ENCODE measurements at places on chromosomes 13 and 19.
A peak's percentile ranks its signal among the peaks of the same experiment; 100 is the strongest.

DNA sequence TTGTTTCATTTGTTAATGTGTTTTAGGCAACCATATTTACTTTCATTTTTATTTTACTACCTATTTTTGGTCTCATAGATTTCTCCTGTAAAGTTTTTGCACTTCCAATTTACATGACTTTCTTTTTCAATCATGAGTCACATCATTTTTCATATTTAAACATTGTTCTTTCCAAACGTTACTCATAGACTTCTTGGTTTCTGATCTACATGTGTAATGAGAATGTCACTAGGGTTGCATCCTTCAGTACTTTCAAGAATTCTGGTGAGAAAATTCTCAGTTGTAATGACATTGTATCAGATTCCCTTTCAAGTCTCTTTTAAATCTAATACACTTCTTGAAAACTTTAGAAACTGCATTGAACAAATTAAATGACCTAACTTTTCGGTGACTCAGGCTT is 991.7 kb downstream of the EFNB2 start:
- DNase-seq: no peak

- no peak for DNase-seq
These were observed 1.2 kb upstream of the PNMA8A start for GRCh38 chr19:46472592-46472991.

- no peak for DNase-seq
These were observed 14.2 kb downstream of the ZAR1L start for GRCh38 chr13:32300920-32301319.

GRCh38 chr13:44104969-44105368 is 225.3 kb downstream of the LACC1 start:
- DNase-seq: no peak

DNA sequence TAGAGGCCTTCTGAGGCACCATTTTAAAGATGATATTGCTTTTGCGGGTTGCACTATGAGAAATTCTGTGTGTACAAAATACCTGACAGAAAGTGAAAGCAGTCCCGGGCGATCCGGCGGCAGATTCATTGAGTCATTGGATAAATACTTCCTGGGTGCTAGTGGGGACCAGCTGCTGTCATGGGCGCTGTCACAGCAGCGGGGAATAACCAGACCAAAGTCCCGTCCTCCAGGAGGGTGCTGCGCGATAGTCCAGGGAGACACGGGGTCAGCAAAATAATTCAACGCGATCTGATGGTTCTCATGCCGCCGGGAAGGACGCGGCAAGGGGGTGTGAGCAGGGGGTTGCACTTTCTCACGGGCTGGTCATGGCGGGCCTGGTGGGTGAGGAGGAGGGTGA is 13.5 kb downstream of the ZFR2 start:
- DNase-seq: no peak

DNA sequence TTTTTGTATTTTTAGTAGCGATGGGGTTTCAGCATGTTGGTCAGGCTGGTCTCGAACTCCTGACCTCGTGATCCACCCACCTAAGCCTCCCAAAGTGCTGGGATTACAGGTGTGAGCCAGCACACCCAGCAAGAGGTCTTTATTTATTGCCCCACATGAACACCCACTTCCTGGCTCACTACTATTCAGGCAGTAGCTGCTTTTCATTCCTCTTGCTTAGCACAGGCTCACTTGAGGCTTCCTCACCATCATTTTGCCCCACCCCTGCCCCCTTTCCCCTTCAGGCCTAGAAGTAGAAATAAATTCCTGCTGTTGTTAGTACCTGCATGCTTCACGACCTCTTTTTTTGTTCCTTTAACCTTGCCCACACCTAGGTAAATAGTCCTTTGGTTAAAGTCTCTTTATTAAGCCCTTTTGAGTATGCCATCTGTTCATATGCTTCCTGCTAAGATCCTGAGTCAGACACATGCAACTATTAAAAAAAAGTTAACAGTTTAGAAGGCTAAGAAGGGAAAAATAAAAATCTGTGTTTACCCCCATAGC is 33.5 kb upstream of the ITM2B start:
- no peak for DNase-seq

- no peak for DNase-seq
These were observed 7.6 kb downstream of the EHD2 start for GRCh38 chr19:47720669-47721422.

GRCh38 chr19:45693106-45693788 is 781 bp downstream of the QPCTL start:
- peak; percentile 89 for DNase-seq

- DNase-seq: no peak
These were observed 17.5 kb downstream of the DDX39A start for GRCh38 chr19:14401468-14402195.

DNA sequence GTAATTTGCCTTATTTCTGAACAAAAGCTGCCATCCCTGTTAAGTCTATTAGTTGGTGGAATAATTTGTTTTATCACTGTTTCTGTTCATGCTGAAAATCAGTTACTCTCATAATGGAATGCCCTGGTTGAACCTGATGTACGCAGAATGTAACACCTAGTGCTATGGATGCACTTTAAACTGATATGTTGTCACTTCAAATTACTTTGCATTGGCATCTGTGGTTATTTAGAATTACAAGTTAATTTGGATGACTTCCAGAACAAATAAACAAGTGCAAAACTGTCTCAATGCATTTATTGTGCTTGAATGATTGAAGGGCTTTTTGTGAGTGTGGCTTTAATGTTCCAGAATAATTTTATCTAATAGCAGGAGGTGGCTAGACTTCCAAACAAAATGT is 368.2 kb upstream of the SLITRK5 start:
- no peak for DNase-seq

DNA sequence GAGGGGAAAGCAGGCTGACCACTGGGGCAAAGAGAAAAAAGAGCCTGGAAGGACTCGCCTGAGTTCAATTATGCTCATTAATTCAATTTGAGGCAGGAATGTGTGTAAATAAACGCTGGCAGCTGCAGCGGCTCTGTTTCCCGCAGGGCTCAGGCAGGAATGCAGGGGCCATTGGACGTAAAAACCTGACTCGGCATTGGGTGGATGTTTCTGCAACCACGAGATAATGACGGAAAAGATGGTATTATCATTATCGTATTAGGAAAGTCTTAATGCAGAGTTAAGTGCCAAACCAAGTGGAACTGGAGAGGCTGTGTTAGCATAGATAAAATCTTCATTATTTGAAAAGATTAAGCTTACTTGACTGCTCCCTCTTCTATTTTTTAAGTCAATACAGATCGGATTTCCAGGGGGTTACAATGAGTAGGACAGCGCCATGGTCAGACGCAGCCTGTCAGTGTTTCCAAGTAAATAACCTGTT is 169.8 kb downstream of the SHISA2 start:
- DNase-seq: no peak

DNA sequence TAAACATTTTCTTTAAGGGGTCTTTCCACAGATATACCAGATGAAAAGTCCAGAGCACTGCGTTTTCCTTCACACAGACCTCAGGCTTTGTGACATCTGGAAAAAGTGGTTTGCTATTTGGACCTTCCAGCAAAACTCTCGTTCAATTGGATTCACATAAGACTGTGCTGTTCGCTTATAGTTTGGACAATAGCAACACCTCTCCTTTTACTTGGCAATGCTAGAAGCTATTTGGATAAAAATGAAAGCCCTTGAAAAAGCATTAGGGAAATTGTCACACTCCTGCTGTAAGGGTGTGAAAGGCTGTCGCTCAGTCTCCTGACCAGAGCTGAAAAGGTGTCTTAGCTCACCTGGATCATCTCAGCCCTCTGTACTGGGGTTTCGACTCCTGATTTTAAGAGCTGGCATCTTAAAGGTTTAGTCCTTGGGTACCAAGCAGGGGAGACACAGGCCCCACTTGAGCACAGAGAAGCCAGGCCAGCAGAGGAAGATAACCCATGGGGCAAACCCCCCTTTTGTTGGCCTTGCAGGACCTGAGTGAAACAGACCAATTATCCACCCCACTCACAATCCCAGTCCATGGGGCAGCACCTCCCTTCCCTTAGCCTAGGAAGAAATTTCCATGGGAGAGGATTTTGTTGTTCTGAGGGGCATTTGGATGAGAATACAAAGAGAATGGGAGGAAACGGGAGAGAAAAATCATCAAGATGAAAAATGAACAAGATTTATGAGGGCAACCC is 257.6 kb downstream of the DLEU7 start:
- DNase-seq: no peak

- no peak for DNase-seq
These were observed 339.0 kb downstream of the RFC3 start for GRCh38 chr13:34156841-34157365.

DNA sequence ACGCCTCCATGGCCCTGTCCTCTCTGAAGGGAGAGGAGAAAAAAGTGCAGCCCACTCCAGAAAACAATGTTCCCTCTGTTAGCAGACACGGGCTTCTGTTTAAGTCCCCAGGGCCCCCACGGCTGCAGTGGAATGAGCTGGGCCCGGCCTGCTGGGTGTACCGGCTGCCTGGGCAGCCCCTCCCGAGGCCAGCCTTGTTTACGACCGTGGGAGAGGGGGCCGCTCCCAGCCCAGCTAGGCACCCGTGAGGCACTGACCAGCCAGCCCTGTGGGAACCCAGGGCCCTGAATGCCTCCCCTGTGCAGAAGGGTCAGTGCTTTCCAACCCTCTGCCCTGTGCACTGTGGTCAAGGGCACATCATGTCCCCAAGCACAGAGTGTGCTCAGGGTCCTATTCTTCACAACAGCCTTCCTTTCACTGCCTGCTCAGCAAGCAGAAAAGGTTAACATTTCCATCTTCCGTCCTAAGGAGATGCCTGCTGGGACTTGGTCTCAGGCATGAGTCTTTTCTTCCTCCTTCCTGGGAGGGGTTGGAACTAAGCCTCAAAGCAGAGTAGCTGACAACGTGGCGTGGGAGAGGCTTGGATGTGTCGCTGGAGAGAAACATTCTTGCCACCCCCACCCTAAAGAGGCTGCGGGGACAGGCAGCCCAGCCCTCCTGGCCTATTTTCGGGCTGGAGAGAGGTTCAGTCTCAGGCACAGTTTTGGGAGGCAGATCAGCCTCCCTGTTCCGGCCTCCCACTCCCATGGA is 90.1 kb downstream of the RGCC start:
- no peak for DNase-seq

- no peak for DNase-seq
These were observed 3.8 kb downstream of the HSPBP1 start for GRCh38 chr19:55275851-55276719.

DNA sequence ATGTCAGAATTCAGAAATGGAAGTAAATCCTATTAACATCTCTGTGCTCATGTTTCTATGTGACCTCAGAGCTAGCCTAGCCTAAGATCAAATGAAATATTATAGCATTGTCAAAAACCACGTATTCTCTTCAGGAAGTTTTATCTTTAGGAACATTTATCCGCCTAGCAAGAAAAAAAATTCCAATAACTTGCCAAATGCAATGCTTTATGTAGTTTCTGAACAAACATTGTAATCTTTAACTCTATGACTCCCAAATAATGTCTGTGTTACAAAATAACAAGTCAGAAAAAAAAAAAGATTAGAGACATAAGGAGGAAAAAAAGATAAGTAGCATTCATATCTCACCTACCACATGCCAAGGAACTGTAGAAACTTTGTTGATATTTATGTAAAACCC is 18.4 kb upstream of the IPO5 start:
- DNase-seq: no peak

- DNase-seq: no peak
These were observed 669 bp downstream of the GADD45B start for GRCh38 chr19:2476451-2477140.

GRCh38 chr13:111203736-111204389 is 88.8 kb downstream of the ARHGEF7 start:
- no peak for DNase-seq

- DNase-seq: no peak
These were observed 56.1 kb downstream of the LRCH1 start for GRCh38 chr13:46609052-46609451.

- DNase-seq: no peak
These were observed 378.9 kb downstream of the SLITRK1 start for GRCh38 chr13:83503424-83503823.

DNA sequence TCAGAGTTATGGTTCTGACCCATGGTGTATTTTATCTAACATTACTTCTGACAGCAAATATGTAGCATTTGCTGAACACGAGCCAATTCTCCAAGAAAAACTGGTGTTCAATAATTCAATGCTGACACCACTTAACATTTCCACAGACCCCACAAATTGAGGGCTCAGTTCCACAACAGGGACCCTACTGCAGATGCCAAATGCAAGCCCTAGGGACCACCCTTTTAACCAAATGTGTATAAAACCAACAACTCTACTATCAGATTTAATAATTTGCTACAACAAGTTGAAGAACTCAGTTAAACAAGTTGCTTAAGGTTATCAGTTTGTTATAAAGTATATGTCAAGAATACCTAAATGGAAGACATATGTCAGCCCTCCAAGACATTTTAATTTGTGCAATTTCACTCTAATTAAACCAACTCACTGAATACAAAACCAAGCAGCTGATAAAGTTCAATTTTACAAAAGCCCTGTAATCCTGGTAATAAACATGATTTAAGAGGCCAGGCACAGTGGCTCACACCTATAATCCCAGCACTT is 6.7 kb downstream of the ZNF44 start:
- DNase-seq: no peak

GRCh38 chr13:42354241-42355091 is 82.5 kb downstream of the AKAP11 start:
- no peak for DNase-seq

DNA sequence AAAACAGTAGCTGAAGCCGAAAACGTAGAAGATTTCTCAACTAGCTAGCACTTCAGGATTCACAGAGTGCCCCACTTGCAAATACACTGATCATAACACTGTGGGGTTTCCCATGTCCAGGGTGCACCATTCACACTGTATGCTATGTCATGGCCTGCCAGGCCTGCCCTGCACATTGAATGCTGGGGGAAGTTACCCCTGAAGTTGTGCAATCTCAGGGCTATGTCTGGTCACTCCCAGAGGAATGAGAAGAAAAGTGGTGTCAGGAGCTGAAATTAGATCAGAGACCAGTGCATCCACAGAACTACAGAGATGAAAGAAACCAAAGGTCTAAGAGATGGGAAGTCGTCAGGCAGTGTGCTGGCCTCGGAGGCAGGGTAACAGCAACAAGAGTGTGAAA is 196.8 kb downstream of the RAP2A start:
- no peak for DNase-seq

DNA sequence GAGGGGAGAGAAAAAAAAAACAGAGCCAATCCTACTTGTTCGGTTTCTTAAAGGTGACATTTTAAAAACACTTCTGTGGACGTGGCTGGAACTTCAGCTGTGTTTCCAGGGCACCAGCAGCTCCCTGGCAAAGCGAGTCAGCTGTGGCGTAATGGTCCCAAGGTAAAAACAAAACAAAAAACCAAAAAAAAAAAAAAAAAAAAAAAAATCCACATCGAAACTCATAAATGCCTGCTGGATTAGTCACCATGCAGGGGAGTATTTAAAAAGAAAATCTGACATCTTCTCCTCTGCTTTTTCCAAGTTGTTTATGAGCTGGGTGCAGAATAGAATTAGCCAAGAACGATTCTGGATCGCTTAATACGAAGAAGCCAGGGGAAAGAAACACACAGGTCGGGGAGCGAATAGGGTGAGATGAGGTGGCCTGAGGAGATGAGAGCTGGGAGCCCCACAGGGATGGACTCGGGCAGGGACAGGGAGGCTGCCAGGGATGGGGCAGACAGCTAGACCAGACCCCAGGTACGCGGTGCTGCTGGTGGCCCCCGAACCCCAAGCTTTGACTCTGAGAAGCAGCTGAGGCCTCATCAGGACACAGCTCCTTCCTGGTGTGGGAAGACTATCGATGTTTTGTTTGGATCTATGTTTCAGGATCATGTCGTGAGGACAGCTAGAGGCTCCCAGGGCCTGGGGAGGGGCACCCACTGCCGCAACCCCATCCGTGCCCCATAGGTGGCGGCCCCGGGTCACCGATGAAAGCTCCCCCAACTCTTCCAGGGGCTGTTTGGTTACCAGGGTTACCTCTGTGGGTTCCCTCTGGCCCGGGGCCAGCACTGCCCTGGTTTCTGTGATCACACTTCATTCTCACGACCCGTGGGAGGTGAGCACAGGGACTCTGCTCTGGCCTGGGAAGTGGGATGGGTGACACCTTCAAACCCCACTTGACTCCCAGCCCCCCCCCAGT is 3.1 kb upstream of the CTXN1 start:
- peak; percentile 79 for DNase-seq

Measured in suprapubic skin (tissue), 4 donors.